ENCODE measurements at places on chromosomes 16 and 17.

DNA sequence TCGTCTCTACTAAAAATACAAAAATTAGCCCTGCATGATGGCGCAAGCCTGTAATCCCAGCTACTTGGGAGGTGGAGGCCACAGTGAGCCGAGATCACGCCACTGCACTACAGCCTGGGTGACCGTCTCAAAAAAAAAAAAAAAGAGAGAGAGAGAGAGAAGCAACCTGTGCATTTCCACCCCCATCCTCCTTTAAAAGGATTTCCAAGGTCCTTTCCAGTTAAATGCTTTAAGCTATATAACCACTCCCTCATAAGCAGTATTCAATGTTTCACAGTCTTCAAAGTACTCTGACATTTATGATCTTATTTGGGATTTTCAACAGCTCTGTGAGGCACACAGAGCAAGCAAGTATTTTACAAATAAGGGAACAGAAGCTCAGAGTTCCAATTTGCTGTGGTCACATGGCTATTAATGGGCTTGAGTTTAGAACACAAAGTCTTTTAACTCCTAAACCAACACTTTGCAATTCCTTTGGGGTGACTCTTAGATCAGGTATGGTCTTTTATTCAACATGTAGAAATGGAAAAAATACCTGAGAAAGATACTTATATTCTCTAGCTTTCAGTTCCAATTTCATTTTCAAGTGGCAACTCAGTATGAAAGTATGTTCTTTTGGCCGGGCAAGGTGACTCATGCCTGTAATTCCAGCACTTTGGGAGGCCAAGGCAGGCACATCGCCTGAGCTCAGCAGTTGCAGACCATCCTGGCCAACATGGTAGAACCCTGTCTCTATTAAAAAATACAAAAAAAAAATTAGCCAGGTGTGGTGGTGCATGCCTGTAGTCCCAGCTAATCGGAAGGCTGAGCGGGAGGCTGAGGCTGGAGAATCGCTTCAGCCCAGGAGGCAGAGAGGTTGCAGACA, 31.3 kb downstream of the SPOP start:
- no peak for DNase-seq

DNA sequence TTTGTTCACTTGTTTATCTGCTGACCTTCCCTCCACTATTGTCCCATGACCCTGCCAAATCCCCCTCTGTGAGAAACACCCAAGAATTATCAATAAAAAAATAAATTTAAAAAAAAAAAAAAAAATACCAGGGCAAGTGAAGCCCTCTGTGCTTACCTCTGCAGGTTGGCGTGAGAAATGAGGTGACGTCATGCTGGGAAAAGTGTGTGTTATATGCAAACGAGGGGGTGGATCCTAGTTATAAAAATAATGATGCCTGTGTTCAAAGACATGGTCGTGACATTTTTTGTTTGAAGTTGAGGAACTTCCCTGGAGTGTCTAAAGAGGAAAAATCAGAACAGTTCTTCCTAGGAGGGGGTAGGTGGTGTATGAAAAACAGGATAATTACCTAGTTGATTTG, 20.2 kb downstream of the TMC7 start:
- peak; percentile 19 for DNase-seq

GRCh38 chr17:57433452-57433851, 177.1 kb downstream of the MSI2 start:
- DNase-seq = no peak

DNA sequence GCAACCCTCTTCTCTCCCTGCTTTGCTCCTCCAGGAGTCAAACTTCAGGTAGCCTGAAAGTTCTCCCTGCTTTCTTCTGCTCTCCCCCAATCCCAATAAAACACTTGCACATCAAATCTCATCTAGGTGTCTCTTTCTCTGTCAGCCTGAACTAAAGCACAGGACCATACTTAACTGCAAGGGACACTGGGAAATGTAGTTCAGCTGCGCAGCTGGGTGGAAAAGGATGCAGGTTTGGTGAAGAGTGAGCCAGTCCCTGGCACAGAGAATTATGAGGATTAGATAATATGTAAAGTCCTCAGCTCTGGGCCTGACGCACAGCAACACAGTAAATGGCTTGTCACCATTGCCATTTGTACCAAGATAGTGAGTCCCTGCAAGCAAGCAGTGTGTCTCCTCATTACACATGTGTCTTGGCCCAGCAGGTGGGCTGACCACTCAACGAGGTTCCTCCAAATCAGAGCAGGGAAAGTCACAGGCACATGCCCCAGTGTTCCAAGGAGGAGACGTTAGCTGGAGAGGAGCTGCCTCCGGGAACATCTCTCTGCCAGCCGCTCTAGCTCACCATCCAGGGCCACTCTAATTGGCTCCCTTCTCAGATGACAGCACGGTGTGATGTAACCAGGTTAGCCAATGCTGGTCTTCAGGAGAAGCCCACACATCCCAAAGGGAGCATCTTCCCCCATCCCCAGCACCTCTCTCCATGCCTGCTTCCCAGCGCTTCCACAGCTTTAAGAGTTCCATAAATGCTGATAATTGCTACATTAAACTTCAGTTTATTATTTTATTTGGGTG, 29.7 kb upstream of the IRX3 start:
- no peak for DNase-seq

DNA sequence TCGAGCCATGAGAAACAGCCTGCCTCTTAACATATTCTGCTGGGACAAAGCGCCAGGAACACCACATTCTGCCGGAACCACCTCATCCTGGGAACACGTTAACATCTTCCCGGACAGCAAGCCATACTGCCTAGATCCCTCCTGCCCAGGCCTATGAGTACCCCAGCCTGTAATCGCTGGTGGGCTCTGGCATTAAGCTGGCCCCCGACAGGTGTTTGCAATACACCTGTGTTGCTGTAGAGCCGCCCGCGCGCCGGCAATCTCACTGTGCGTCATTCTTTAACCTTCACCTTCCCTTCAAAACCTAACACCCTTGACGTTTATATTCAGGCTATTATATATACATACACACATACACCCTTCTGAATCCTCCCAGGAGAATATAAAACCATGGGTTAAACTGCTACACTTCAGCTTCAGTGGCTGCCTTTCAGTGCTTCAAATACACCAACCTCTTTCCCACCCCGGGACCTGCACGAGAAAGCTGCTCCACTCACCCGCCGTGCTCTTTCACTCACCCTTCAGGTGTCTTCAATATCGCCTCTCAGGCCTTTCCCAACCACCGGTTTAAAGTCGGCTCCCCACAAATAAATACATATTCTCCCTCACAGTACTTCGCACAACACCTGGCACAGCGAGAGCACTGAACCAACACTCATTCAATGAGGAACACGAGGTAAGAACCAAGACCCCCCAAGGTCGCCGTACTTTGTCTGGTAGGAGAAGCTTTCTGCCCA, 1.0 kb upstream of the ENDOV start:
- peak; percentile 73 for DNase-seq

- peak; percentile 90 for DNase-seq
Observed at GRCh38 chr17:65163990-65164495, 26.9 kb downstream of the RGS9 start.

GRCh38 chr17:39845052-39845846, 18.9 kb downstream of the IKZF3 start:
- DNase-seq = no peak

GRCh38 chr17:5203908-5204294, 12.2 kb upstream of the ZNF594 start:
- peak; percentile 7 for DNase-seq

GRCh38 chr17:31058976-31059375, 35.8 kb upstream of the NF1 start:
- DNase-seq = no peak

GRCh38 chr16:29712809-29713208, 33.0 kb downstream of the C16orf54 start:
- DNase-seq = no peak

DNA sequence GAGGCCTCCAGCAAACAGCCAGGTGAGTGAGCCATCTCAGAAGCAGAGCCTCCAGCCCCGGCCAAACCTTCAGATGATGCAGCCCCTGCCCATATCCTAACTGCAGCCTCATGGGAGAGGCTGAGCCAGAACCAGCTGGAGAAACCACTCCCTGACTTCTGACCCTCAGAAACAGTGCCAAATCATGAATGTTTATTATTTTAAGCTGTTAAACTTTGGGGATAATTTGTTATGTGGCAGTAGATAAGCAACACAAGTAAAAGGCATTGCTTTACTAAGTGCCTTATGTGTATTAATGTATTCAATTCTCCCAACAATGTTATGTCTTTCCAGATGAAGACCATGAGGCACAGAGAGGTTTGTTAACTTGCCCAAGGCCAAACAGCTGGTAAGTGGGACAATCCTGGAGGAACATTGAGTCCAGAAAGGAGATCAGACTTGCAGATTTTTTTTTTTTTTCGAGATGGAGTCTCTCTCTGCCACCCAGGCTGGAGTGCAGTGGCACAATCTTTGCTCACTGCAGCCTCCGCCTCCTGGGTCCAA, 59.6 kb downstream of the SOCS1 start:
- no peak for DNase-seq

DNA sequence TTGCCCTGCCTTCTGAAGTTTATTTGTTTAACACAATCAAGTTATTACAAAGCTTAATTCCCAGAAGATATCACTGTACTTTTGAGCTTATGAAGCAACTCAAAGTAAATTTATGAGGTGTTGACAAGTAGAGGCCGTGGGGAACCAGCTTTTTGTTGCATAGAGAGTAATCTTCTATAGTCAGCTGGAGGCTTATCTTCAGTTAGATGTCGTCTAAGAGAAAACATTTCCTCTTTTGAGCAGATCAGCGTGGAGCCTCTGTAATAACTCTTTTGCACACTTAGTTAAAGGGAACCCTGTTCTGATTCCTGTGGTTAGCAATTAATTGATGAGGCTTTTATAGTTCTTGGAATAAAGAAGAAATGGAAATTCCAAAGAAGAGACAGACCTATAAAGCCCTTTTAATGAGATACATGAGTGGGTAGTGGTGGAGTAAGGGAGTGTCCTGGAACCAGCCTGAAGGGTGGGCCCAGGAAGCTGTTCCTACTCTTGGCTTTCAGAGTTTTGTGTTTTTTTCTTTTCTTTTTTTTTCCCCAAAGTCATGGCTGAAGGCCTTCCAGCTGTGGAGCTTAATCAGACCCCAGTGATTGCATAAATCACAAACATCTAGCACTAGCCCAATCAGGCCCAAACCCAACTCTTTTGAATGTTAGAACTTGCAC, 28.9 kb upstream of the MAP3K14 start:
- DNase-seq = no peak

DNA sequence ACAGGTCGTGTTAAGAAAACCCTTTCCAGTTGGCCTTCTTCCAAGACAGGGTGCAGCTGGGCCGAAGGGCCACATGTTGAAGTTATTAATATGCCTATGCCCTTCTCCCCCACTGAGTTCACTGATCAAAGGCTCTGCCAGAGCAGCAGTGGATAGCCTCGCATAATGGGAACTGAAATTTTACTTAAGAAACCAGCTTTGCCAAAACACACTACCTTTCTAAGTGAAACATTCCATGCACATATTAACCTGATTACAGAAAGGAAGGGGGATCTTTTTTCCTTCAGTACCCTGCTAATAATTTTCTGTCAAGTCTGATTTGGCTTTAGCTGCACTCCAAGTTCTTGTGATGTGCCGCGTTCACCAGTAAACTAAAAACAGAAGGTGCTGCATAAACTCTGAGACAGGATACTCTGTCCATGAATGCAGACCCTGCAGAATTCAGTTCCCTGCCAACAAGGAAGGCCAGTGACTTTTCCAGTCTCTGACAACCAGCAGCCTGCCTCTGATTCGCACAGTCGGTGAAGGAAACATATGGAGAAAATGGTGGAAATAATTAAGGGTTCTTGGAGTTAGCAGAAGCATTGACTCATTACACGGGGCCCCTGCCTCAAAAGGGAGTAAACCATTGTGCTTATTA, 283.8 kb downstream of the ZFHX3 start:
- no peak for DNase-seq

DNA sequence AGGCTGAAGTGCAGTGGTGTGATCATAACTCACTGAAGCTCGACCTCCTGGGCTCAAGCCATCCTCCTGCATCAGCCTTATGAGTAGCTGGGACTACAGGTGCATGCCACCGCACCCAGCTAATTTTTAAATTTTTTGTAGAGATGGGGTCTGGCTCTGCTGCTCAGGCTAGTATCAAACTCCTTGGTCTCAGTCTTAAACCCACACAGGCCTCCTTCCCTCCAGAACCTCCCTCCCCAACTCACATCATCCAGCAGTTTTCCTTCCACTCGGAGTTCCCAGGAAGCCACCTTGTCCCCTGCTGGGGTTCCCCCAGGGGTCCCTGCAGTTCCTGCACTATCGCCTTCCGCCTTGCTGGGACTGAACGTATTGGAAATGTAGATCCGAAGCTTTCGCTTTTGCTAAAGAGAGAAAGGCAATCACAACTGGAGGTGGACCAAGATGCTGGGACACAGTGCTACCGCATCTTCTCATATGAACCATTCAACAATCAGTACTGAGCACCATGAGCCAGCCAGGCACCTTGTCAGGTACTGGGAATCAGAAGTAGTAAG, 7.2 kb downstream of the SMARCD2 start:
- no peak for DNase-seq

Data from DMS53 (cell line).